ENCODE measurements at places on chromosomes 5 and 9.
A peak's percentile ranks its signal among the peaks of the same experiment; 100 is the strongest.

DNA sequence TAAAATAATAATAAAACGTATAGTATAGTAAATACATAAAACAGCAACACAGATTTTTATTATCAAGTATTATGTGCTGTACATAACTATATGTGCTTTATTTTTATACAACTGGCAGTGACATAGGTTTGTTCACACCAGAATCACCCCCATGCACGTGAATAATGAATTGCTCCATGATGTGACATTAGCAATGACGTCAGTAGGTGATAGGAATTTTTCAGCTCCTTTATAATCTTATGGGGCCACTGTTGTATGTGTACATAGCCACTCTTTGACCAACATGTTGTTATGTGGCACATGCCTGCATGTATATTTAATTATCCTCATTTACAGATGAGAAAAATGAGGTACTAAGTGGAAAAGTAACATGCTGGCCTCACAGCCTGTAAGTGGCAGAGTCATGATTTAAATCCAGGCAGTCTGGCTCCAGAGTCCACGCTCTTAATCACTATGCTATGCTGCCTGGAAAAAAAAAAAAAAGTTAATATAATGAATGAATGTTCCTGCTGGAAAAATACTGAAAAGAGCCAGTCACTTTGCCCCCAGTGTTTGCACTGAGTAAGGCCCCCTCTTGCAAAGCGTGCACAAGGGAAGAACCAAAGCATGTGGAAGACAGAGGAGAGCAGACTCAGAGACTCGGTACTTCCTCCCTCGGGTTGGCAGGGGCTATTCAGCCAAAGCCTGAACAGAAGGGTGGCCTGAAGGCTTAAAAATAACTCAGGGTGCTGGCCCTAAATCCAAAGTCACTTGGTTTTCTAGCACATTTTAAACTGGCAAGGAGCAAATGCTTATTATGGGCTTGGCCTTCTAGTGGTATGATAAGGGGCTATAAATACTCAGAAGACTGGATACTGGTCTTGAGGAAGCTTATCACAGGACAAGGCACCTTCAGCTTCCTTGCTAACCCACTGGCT lies 206.8 kb downstream of the GLIS3 start:
- no peak for DNase-seq

GRCh38 chr5:127930311-127930710 lies 153.3 kb upstream of the SLC12A2 start:
- DNase-seq = no peak

DNA sequence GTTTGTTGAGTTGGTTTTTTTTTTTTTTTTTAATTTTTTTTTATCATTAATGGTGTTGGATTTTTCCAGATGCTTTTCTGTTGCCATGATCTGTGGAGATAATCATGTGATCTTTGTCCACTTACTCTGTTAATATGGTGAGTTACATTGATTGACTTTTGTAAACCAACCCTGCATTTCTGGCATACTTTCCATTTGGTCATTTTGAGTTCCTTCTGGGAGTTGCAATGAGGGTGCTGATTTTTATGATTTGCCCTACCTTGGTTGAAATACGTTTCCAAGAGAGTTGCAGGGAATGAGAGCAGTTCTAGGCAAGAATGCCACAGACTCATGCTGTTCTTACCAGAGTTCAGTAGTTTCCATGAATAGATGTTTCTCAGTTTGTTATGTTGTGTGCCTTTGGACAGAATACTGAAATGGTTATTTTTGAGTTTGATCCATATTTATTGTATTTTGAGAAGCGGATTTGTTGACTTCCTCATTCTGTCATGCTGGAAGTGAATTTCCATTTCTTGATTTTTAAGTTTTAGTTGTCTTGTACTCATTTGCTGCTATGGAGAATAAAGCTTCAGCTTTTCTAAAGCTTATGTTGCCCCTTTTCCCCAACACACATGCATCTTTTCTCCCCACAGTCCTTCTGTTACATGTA lies 69.0 kb downstream of the SCAMP1 start:
- no peak for DNase-seq

DNA sequence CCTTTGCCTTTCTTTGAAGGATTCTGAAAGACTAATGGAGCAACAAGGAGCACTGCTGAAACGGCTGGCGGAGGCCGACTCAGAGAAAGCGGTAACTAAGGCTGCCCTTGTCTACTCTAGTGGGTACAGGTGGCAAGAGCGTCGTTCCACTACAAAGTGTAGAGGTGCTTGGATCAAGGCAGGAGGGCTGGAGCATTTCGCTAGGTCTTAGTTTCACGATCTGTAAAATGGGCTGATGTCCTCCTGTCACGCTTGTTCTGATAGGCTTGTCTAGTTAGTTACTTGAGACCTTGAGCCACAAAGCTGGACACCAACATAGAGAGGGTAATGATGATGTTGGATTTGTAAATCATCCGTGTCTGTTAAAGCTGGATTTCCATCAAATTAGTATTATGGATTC lies 23.0 kb upstream of the GLE1 start:
- no peak for DNase-seq

- no peak for DNase-seq
Measured at GRCh38 chr9:87249029-87249428, 248.6 kb upstream of the DAPK1 start.

- no peak for DNase-seq
Measured at GRCh38 chr9:127803507-127804352, 1.0 kb downstream of the FPGS start.

DNA sequence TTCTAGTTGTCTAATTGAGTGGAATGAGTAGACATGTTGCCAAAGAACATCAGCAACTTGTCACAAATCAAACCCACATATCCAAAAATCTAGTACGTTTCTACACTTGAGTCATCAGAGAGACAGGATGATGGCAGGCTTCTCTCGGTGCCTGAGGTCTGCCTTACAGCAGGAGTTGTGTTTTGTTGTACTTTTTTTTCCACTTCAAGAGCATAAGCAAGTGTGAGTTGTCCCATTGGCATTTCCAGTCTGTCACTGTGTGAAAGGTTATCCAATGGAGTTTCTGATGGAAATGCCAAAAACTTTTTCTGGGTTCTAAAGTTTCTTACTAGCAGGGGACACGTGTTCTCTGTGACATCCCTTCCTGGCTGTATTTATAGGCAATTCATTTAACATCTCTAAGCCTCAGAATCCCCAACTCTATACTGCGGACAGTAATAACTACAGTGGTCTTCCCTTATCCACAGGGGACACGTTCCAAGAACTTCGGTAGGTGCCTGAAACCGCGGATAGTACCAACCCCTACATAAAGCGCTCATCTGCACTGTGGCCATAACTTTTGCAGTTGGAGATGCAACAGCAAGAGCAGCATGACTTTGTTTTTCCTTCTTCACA lies 246.5 kb downstream of the SYK start:
- no peak for DNase-seq

GRCh38 chr9:69746859-69747560 lies 12.8 kb downstream of the PTAR1 start:
- DNase-seq = no peak

DNA sequence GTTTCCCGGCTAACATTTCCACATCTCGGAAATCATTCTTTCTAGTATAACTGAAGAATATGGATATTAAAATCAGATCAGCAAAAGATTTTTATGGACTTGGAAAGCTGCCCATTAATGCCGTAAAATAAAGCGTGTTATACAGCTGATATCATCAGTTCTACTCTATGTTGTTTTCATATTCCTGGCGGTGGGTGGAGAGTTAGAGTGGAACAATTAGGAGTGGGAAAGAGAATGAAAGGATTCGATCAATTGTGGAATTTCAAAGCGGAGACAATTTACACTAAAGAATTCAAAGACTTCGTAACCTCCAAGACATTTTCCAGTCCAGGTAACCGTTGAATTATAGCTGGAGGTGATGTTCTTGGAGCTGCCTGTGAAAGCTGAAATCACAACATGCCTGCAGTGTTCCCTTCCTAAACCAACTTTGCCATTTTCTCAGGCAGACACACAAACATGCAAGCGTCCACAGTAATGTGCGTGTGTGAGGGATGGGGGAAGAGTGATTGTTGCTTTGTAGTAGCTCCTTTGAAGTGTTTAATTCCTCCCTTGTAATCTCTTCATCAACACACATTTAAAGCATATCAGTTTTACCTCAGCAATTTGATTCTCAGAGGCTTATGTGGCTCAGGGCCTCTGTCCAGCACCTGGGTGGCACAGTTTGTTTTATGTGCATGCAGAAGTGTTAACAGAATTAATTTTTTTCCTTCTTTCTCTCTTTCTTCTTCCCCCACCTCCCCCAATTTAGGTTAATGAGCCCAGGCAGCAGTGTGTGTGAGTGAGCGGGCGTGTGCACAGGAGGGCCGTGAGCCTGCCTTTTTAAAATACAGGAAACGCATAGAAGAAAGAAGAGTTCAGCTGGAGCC lies 544.1 kb downstream of the RAB3C start:
- no peak for DNase-seq

GRCh38 chr5:73519531-73520283 lies 21.5 kb downstream of the BTF3 start:
- DNase-seq = peak; percentile 84

DNA sequence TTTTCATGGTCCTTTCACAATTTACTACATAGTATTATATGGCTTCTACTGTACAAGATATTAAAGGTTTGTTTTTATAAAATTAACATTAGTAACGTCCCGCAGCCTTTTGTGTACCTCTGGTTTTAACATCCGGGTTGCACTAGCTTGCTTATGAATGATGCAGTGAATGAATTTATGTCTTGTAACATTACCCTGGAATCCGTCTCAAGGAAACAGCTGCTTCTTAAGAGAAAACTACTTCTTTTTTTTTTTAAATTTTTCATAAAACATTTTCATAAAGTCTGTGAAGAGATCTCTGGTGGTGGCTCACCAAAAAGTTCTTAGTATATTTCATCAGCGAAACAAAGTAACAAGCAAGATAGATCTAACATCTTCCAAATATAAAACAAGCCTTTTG lies 23.6 kb downstream of the MARCHF3 start:
- DNase-seq = no peak

DNA sequence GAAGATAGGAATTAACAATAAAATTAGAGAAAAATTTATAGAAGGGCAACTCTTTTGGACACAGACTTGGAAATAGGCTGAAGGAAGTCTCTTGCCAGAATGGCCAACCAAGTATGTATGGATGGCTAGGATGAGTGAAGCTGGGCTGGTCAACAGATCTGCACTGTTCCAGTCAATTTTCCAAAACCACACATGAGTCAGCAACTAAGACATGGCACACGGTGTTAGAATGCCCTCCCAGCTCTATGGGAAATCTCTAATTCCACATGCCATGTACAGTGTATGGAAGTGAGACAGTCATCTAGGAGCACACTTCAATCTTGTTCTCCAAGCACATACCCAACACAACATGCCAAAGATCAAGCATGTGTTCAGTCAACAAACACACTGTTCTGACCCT lies 129.6 kb downstream of the GLIS3 start:
- no peak for DNase-seq

DNA sequence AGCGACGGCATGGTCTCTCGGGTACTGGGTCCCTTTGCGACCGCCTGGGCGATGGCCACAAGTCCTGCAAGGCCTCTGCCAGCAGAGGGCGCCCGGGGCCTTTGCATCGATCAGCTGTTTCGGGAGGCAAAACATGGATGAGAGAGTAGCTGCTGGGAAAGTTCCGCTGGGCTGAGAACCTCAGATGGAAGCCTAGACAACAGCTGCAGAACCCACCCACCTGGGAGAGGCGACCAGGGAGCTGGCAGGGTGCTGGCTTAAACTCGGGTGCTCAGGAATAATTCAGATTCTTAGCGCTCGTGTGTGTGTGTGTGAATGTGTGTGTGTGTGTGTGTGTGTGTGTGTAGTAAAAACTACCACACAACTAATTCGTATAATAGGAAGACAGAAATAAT lies 50.0 kb downstream of the TRIM32 start:
- peak; percentile 24 for DNase-seq

DNA sequence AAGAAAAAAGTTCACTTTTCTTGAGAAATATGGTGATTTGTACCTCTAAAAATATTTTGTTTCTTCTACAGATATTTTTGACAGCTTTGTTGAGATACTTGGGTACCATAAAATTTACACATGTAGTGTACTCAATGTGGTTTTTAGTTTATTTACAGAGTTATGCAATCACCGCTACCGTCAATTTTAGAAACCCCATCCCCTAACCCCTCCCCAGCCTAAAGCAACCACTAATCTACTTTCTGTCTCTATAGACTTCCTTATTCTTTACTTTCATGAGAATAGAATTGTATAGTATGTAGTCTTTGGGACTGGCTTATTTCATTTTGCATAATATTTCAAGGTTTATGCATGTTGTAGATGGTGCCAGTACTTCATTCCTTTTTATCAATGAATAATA lies 45.0 kb upstream of the TDRD7 start:
- no peak for DNase-seq

DNA sequence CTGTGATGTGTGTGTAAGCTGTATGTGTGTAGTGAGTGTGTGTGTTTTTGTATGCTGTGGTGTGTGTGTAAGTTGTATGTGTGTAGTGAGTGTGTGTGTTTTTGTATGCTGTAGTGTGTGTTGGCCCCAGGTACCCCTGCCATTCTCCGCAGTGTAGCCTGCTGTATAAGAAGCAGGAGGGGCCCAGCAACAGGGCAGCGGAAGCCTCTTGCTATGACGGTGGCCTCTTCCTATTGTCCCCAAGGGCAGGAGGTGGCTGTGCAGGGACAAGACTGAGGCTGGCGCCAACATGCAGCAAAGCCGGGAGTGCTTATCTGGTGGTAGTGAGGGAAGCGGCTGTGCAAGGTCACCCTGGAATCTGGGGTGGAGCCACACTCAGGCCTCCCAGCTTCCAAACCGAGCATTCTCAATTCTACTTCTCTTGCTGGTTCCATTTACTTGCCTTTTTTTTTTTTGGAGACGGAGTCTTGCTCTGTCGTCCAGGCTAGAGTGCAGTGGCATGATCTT lies 5.1 kb downstream of the SPAAR start:
- peak; percentile 35 for DNase-seq

DNA sequence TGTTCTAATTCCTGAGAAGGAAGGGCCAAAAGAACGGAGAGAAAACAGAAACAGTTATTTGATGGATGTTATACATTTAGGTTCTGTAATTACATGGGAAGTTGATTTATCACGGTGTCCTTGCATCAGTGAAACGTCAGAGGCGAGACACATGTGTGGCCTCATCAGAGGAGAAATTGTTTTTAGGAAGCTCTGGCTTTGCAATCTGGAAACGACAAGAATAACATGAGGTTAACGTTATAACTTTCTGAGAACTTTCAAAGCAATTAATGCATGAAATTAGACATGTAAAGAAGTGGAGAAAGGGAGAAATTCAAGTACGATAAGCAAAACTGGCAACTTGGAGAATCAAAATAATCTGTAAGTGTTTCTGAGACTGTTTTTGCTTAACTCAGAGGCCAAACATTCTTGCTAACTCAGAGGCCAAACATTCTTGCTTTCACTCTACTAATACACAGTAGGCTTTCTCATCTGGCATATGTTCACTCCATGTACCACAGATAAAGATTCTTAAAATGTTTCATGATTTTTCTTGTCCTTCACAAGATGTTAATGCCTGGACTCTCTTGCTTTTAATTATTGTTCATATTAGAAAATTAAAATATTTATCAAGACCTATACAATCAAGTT lies 933.0 kb downstream of the TLE4 start:
- no peak for DNase-seq

- DNase-seq = no peak
Measured at GRCh38 chr9:120985819-120986222, 59.2 kb upstream of the TRAF1 start.

GRCh38 chr5:79236362-79236969 lies 535 bp downstream of the JMY start:
- DNase-seq = peak; percentile 35

- DNase-seq = no peak
Measured at GRCh38 chr5:157464519-157465171, 4.6 kb downstream of the NIPAL4 start.
